ENCODE measurements at places on chromosomes 2 and 18. TPM values are rescaled to one million over a fixed set of nuclear protein-coding genes. Genes with fewer than 3 reads are reported as not detected.

The GALNT5 gene
- not detected for total RNA-seq

The SOCS6 gene
- total RNA-seq = 1.9 TPM

The HOXD12 gene
- total RNA-seq = not detected

The STARD6 gene
- total RNA-seq = not detected

The PGAP1 gene
- total RNA-seq = 44.9 TPM

The NR4A2 gene
- 3.2 TPM for total RNA-seq

The PID1 gene
- 0.11 TPM for total RNA-seq

The RNU2-63P gene
- total RNA-seq = 21.5 TPM

DNA sequence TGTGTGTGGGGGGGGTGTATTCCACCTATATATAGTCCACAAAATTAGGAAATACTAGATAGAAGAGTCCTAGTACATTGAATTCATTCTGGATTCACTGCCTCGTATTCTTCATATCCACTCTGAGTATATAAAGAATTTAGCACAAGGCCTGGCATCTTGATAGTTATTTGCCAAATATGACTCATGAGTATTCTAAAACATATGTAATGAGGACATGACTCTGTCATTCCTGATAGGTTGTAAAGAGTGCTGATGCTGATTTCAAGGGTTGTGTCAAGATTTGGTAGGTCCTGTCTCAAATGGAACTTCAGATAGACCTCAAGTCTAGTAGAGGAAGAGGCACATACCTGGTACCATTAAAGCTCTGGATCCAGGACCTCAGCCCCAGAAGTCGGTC is 173.4 kb upstream of the BOD1L2 start:
- H3K4me3 ChIP-seq = no peak overlapping the region
- H3K27ac ChIP-seq = no peak overlapping the region
- H3K4me1 ChIP-seq = peaks cover 3% of the 10 kb centered on the region

DNA sequence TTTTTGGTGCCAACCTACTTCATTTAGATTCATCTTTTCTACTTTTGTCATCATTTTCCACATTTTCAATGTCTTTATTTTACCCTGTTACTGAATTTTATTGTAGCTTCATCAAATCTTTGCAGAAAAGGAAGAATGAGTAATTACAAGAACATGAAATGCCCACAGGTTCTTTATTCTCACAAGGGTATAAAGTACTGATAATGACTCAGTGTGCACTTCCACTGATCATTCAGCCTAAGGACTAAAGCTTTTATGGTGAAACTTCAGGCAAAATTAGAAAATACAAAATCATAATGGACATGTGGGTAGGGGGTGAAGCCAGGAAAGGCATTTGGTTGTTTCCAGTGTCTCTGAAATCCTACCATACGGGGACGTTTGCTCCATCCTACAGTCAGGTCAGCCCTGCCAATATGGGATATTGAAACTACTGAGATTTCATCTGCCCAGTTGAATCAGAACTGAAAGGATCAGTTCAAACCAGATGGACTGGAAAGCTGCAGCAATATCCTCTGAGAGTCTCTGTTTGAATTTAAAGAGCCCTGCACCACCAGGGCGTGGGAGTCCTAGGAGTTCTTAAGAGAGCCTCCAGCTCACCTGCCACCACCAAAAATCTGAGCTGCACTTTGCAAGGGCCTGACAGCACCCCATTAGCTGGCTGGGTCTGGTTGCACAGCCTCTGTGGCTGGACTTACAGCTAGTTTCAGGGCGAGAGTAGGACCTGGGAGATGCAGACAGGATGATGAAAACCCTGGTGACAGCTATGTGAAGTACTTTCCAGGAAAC is 390.4 kb downstream of the CMPK2 start:
- H3K27ac ChIP-seq = no peak overlapping the region
- H3K4me3 ChIP-seq = no peak overlapping the region
- no peak for DNase-seq
- H3K27me3 ChIP-seq = no peaks in the 10 kb centered on the region

DNA sequence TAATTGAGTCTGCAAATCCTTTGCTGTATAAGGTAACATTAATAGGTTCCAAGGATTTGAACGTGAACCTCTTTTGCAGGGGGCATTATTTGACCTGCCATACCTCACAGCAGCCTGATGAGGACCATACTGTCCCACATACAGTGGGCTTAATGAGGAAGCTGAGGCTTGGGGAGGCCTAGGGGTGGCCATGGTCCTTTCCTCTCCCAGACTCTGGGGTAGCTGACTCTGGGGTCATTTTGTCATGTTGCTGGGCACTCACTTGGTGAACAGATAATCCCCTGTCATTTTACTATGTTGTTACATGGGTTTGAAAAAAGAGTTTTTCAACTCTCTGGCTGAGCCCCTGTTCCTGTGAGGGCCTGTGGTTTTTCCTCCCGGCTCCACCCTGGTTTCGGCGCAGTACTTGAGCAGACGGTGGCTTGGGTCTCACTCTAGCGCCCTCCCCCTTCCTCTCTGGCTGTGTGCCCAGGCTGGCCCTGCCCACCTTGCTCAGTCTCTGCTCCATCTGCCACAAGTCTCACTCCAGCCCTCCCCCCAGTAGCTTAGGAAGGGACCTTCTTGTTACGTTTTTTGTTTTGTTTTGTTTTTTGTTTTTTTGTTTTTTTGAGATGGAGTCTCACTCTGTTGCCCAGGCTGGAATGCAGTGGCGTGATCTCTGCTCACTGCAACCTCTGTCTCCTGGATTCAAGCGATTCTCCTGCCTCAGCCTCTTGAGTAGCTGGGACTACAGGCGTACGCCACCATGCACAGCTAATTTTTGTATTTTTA is 21.0 kb downstream of the INPP4A start:
- peaks cover 32% of the 10 kb centered on the region for H3K36me3 ChIP-seq
- peaks cover 78% of the 10 kb centered on the region for H3K4me1 ChIP-seq
- H3K4me3 ChIP-seq = peak overlapping the region; percentile 81
- peak; percentile 69 for DNase-seq
- H3K27ac ChIP-seq = peak overlapping the region; percentile 93

- DNase-seq = no peak
- H3K4me1 ChIP-seq = no peaks in the 10 kb centered on the region
- H3K4me3 ChIP-seq = no peak overlapping the region
- no peaks in the 10 kb centered on the region for H3K27me3 ChIP-seq
These were observed 36.3 kb downstream of the MAIP1 start for GRCh38 chr2:199991691-199992090.

- H3K27ac ChIP-seq = no peak overlapping the region
- H3K36me3 ChIP-seq = peaks cover 2% of the 10 kb centered on the region
- no peaks in the 10 kb centered on the region for H3K4me1 ChIP-seq
These were observed 85.8 kb downstream of the PLEKHM3 start for GRCh38 chr2:207939342-207940108.

DNA sequence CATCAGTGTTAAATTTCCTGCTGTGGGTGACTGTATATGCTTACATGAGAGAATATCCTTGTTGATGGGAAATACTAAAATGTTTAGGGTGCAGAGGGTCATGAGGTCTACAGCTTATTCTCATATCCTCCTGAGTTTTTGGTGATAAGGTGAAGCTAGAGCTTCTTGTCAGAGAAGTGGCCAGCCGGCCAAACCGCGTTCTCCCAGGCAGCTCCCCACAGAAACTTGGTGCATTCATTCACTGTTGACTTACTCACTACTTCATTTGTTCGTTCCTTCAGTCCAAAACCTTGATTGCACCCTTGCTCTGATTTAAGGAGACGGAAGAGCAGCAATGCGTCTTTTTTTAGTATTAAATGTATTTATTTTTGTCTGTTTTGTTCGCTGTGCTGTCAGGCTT is 8.7 kb downstream of the SNED1 start:
- peaks cover 17% of the 10 kb centered on the region for H3K4me1 ChIP-seq
- H3K27ac ChIP-seq = no peak overlapping the region
- H3K4me3 ChIP-seq = no peak overlapping the region
- no peak for DNase-seq
- H3K36me3 ChIP-seq = peaks cover 2% of the 10 kb centered on the region

DNA sequence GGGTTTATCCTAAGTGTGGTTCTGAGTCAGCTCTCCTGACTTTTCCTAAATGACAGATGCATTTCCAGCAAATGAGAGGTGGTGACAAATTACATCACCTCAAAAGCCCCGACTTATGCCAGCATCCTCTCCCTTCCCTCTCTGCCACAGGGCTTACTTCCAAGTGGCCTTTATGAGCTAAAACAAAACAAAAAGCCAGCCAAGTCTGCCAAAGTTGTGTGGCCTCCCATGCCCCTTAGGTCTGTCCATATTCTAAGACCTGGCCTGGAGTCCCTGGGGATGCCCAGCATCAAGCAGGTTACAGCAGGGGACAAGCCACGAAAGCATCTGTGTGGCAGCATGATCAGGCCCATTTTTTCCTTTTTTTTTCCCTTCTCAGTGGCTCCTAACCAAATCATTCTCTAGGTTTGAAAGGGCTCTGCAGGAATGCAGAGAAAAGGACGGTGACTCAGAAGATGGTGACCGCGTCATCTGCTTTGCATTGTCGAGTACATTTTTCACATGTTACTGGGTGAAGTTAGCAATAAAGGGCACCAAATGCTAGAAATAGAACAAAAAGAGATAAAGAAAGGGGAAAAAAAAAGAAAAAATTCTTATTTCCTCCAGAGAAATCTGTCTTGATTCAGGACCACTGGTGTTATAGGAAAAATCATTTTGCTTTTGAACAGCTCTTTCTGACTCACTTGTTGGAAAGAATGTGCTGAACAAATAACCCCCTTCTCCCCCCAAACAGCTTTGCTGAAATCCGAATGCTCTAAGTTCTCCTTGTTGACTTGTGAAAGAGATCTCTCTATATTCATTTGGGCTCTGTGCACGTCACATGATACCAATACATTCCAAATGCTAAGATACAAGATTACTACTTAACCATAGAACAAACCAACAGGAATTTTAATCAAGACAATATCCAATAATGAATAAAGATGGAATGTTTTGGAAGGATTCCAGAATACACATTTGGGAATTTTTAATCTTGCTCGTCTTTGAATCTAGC is 178.7 kb downstream of the EN1 start:
- no peaks in the 10 kb centered on the region for H3K36me3 ChIP-seq
- H3K27me3 ChIP-seq = peaks cover 3% of the 10 kb centered on the region
- no peak for DNase-seq
- no peak overlapping the region for H3K27ac ChIP-seq
- no peak overlapping the region for H3K4me3 ChIP-seq

GRCh38 chr2:171630812-171631626 is 56.2 kb upstream of the DYNC1I2 start:
- no peaks in the 10 kb centered on the region for H3K4me1 ChIP-seq
- no peak for DNase-seq
- H3K36me3 ChIP-seq = peaks cover 6% of the 10 kb centered on the region
- H3K27ac ChIP-seq = no peak overlapping the region
- no peak overlapping the region for H3K4me3 ChIP-seq

DNA sequence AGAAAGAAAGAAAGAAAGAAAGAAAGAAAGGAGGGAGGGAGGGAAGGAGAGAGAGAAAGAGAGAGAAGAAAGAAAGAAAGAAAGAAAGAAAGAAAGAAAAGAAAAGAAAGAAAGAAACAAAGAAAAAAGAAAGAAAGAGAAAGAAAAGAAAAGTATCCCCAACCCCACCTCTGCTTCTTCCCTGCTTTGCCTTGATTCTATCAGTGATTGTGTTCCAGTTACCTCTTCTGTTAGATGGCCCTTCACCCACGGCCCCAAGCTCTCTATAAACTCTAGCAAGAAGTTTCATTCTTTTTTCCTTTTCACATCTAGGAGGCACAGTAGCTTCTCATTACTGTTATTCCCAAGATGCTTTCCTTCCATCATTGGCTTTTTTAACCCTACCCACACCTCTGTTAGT is 1097.5 kb upstream of the ZEB2 start:
- H3K27me3 ChIP-seq = no peaks in the 10 kb centered on the region
- H3K4me1 ChIP-seq = no peaks in the 10 kb centered on the region
- DNase-seq = no peak
- H3K36me3 ChIP-seq = no peaks in the 10 kb centered on the region
- no peak overlapping the region for H3K4me3 ChIP-seq

GRCh38 chr18:30997223-30997622 is 45.3 kb downstream of the DSC3 start:
- H3K4me3 ChIP-seq = no peak overlapping the region
- no peak for DNase-seq
- no peaks in the 10 kb centered on the region for H3K27me3 ChIP-seq
- H3K36me3 ChIP-seq = no peaks in the 10 kb centered on the region

GRCh38 chr18:79647307-79647706 is 32.3 kb upstream of the CTDP1 start:
- no peak overlapping the region for H3K27ac ChIP-seq
- no peak for DNase-seq
- peaks cover 3% of the 10 kb centered on the region for H3K4me1 ChIP-seq
- no peaks in the 10 kb centered on the region for H3K36me3 ChIP-seq

- no peak overlapping the region for H3K27ac ChIP-seq
- no peaks in the 10 kb centered on the region for H3K4me1 ChIP-seq
- H3K36me3 ChIP-seq = no peaks in the 10 kb centered on the region
- no peak overlapping the region for H3K4me3 ChIP-seq
- no peak for DNase-seq
These were observed 243.0 kb upstream of the SPRED2 start for GRCh38 chr2:65675350-65675749.

DNA sequence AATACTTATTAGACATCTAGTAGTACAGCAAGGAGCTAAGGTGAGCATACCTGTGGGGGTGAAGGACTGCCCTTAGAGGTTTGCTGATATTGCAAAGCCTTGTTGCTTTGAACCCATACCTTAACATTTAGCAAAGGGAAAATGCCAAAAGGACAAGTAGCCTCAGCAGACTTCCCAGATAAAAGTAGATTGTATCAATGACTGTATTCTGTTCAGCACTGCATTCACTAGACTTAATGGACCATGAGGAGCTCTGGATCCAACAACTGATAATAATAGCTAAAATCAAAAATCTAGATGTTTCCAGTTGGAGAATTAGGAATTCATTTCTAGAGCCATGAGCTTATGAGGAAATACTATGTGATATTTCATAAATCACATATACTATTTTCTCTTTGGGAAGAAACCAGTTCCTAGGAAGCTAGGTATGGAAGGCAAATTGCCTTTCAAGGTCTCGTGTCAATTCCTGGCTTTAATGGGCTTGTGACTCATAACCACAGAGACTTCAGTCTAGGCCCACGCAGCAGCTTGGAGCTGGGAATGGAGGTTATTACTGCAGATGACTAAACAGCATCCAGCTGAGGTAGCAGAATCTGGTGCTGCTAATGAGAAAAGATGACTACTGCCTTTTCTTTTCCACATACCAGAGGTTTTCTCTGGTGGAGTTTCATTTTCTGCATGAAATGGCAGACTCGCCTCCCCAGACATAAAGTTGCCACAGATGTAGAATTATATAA is 191.2 kb upstream of the NABP1 start:
- H3K27ac ChIP-seq = no peak overlapping the region
- no peaks in the 10 kb centered on the region for H3K4me1 ChIP-seq
- no peak for DNase-seq
- H3K4me3 ChIP-seq = no peak overlapping the region

- H3K27me3 ChIP-seq = no peaks in the 10 kb centered on the region
- DNase-seq = no peak
- H3K36me3 ChIP-seq = no peaks in the 10 kb centered on the region
- H3K4me3 ChIP-seq = peak overlapping the region; percentile 45
- H3K27ac ChIP-seq = peak overlapping the region; percentile 86
These were observed 37.0 kb downstream of the MAL start for GRCh38 chr2:95062242-95063085.
